Bone marrow (tissue), 2 donors: ENCODE measurements at places on chromosomes 5 and 9.

DNA sequence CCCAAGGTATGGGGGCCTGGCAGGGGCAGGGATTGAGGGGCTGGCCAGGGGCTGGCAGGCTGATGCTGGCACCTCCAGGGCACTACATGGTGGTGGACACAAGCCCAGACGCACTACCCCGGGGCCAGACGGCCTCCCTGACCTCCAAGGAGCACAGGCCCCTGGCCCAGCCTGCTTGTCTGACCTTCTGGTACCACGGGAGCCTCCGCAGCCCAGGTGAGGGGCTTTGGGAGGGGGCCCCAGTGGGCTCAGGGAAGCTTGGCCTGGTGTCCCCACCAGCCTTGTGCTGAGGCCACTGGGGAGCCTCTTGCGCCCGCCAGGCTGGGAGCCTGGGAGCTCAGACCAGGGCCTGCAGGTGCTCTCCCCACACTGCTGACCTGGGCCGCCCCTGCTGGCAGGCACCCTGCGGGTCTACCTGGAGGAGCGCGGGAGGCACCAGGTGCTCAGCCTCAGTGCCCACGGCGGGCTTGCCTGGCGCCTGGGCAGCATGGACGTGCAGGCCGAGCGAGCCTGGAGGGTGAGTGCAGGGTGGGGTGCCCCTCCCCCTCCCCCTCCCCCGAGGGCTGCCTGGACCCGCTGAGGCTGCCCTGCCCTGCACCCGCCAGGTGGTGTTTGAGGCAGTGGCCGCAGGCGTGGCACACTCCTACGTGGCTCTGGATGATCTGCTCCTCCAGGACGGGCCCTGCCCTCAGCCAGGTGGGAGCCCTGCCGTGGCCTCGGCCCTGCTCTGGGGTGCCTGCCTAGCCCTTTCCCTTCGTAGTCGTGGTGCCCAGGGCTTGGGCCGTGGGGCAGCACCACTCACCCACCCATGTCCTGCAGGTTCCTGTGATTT lies 5.7 kb downstream of the MAMDC4 start:
- DNase-seq: no peak

- DNase-seq: no peak
These were observed 177.6 kb upstream of the ST8SIA4 start for GRCh38 chr5:101080462-101081240.

DNA sequence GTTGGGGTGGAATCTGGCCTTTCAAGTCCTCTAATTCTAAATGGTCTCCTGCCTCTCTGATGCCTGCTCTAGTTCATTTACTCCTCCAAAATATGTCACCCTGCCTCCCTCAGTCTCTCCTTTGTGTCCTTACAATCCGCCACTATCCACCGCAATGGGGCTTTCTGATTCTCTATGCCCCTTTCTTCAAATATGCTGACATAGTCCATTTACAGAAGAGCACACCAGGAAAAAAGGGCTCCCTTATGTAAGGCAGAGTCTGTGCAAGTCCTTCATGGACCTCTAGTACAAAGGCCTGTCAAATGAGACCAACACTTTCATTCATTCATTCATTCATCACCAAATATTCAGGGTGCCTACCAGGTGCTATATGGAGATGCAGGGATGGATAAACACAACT lies 2.0 kb upstream of the ASTN2 start:
- DNase-seq: no peak

- DNase-seq: no peak
These were observed 135.3 kb upstream of the EPB41L4A start for GRCh38 chr5:112554101-112554977.

- no peak for DNase-seq
These were observed 11.4 kb downstream of the FAM193B start for GRCh38 chr5:177542816-177543465.

GRCh38 chr5:94893412-94894135 lies 275.1 kb downstream of the SLF1 start:
- DNase-seq: no peak

DNA sequence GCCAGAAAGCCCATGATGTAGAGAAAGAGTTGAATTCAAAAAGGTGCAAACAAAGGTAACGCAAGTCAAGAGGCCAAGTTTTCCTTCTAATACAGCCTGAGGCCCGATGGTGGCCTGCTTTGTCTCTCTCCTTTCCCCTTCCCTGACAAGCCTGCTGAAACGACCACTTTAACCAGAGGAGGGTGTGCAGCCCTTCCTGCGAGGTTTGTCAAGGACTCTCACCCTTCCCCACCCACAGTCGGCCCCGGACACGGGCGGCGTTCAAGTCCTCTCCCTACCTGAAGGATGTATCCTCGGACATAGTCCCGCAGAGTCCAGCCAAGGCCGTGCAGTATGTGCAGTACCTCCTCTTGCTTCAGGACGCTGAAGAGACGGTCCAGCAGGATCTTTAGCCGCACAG lies 318.2 kb downstream of the BNC2 start:
- no peak for DNase-seq

DNA sequence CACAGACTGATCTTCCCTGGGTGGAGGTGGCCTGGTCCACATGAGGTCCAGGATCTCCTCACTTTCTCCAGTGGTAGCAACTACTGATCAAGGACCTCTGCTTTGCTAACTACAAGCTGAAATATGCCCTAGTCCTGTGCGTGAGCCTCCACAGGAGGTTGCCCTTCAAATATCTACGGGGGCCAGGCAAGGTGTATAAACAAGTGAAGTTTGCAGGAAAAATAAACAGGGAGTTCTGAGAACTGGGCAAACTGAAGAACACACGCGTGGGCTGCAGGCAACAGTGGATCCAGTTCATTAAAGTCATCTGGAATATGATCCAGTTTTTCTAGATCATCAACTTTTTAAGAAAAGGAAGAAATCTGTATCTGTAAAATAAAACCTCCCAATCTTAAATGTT lies 167.5 kb upstream of the NR3C1 start:
- DNase-seq: no peak

GRCh38 chr5:145105384-145105783 lies 729.8 kb downstream of the PRELID2 start:
- no peak for DNase-seq

DNA sequence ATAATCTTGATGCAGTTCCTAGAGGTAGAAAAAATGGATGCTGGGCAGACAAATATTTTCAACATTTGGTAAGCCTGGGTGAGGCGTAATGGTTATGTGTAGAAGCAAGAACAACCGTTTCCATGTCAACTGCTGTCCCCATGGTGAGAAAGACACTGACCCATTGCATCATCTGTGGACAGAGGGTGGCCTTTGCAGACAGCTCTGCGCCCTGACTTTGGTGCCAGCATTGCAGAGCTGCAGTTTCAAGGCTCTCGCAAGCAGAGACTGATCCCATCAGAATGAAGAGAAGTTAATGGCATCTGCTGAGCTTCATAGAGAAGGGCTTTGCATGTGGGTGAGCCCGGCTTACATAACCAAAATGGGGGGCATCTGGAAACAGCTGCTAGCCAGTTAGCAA lies 179.0 kb upstream of the ADRA1B start:
- DNase-seq: no peak

DNA sequence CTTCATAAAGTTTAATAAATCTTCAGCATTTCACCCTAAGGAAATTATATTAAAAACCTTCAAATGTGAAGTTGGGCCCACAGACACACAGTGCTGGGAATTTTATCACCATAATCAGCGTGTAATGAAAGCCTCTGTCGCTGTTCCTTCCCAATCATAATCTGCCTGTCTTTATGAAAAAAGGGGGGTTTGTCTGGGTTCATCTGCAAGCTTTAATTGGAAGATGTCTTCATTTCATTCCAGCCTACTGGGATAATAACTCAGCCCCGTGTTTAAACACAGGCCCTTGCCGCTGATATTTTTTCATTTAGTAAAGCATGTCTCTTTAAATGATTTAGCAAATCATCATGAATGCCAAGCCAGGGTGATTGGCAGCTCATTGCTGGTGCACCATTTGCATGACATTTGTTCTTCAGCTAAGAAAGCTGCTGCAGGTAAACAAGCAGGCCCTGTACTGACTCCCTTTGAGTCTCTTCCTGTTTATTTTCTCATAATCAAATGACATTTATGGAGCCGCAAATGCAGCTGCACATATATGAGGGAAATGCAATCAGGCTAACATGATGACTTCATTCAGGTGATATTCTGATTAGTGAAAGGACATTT lies 362.9 kb upstream of the TLE4 start:
- no peak for DNase-seq

DNA sequence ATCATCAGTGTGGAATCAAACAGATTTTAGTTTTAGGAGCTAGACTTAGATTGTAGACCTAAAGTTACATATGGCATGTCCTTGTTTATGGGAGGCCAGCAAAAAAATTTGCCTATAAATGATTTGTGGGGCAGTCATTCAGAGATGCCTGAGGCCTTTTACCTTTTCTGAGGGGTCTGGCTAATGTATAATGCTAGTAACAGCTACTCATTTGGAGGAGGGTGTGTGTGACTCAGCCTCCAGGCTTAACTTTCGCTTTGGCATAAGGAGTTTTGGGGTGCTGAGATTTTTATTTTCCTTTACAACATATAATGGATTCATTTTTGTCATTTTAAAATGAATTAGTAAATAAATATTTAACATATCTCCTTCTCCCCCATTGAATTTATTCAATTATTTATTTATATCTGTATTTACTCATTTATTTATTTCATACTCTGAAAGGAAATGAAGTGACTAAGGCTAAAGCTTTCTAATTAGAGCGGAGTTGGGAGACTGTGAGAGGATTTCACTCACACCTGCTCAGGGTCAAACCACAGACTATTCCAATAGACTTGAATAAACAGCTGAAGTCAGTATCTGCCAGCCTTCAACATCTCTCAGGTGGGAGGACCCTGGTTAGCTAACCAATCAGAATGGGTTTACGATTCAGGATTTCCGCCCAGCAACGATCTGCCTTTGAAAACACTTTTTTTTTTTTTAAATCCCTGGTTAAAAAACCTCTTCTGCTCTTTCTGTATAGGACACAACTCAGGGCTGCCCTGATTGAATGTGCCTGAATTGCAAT lies 487.5 kb upstream of the SGCD start:
- DNase-seq: no peak

- no peak for DNase-seq
These were observed 102.3 kb downstream of the ENTREP1 start for GRCh38 chr9:69427286-69427685.

- DNase-seq: no peak
These were observed 138.1 kb upstream of the HMHB1 start for GRCh38 chr5:143673676-143674468.

GRCh38 chr5:219991-220390 lies 1.9 kb downstream of the SDHA start:
- no peak for DNase-seq

- no peak for DNase-seq
These were observed 202.6 kb downstream of the ZNF462 start for GRCh38 chr9:107065549-107065948.

DNA sequence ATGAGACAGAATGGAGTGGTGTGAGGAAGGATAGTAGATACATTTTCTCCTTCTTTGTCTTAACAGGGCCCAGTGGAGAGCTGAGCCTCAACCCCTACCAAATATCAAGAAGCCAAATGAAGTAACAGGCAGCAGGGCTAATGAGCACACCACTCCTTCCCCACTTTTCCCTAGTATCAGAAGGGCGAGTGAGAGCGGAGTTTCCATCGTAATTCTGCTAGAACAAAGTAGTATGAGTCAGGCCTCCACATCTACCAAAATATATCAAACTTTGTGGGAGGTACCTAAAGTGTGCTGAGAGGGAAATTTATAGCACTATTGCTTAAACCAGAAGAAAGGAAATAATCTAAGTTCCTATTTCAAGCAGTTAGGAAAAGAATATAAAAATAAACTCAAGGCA lies 769.0 kb upstream of the RGMB start:
- DNase-seq: no peak

- DNase-seq: no peak
These were observed 9.8 kb upstream of the UBE2D2 start for GRCh38 chr5:139551191-139551889.
